ENCODE measurements at places on chromosomes 7 and 10.

- DNase-seq = no peak
Measured at GRCh38 chr7:11217848-11218565, 244.3 kb downstream of the PHF14 start.

DNA sequence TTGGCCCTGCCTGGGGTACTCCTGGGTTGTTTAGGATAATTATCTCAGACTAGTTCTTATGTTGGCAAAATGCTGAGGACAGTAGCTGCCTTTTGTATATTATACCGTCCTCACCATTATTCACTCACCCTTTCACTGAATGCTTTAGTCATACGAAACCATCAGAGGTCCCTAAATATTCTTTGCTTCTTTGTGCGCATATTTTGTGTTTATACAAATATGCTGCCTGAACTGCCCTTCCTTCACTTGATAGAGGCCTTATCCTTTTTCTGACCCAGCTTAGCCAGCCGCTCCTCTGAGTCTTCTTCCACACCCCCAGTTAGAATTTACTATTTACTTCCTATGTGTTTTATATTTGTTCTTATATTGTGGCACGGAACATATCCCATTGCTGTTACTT is 70.2 kb upstream of the OSBPL3 start:
- no peak for DNase-seq

DNA sequence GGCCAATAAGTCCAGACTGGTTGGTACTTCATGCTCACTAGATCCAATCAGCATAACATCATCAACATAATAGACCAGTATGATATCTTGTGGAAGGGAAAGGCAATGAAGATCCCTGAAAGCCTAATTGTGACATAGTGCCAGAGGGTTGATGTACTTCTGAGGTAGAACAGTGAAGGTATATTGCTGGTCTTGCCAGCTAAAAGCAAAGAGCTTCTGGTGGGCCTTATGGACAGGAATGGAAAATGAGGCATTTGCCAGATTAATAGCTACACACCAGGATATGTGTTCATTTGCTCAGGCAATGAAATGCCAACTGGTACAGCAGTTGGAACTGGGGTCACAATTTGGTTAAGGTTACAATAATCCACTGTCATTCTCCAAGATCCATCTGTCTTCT is 156.4 kb downstream of the HTR7 start:
- no peak for DNase-seq

DNA sequence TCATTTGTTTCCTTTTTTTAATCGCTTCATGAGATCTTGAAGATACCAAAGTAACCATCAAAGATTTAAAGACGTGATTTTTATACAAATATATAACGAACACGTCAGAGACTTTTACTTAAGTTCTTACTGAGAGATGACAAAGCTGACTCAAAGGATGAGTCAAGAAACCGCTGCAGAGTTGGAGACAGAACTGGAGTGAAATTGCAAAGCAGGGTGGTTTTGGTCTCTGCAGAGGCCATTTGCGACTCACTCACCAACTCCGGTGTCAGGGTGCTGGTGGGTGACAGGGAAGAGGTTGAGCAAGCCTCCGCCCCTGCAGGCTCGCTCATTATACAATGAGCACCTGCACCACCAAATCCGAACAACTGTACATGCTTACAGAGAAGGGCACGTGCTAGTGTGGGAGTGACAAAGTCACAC is 75.2 kb downstream of the DNAJB6 start:
- peak; percentile 74 for DNase-seq

- DNase-seq = no peak
Measured at GRCh38 chr10:124349996-124350280, 68.8 kb downstream of the OAT start.

DNA sequence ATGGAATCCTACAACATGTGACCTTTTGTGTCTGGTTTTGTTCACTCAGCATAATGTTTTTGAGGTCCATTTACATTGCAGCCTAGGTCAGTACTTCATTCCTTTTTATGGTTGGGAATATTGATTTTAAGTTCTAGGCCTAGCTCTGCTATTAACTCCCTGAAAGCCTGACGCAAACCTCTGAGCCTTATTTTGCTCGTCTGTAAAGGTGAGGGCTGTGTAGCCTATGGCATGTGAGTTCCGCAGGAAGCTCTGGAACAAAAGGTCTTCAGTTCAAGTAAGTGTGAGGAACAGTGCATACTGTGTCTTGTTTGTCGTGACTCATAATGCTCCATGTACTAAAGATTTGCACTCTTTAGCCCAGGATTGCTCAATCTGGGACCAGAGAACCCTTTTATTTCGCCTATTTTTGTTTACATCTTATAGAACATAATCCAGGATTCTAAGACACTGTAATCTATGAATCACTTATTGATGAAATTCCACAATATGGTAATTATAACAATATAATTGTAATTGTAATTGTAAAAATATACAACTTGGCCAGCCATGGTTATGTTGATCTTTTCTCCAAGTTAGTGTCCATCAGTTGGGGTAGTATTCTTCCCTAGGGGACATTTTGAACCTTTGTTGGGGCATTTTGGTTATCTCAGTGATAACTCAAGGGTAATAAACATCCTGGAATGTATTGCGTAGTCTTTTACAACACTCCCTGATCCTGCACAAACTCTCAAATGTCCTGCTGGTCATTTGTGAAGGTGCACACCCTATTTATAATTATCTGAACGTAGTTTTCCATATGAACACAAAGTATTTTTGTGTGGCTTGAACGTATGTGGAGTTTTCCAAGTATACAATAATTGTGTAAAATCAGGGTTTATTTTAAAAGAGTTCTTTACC is 184.7 kb downstream of the VTI1A start:
- no peak for DNase-seq

GRCh38 chr7:103594186-103594585 is 148.2 kb upstream of the SLC26A5 start:
- no peak for DNase-seq

DNA sequence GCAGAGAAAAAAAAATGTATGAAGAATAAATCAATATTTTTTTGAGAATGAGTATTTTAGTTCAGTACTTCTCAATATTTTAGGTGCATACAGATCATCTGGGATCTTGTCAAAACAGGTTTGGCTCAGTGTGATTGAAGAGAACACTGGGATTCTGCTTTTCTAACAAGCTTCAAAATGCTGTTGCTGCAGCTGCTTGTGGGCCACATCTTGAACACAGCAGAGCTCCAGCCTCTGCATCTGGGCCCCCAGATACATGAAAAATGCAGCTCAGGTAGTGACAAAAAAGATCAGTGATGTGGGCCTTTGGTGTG is 1177.1 kb upstream of the C7orf33 start:
- peak; percentile 11 for DNase-seq

GRCh38 chr10:95988702-95989101 is 54.7 kb upstream of the CCNJ start:
- no peak for DNase-seq

GRCh38 chr10:122876467-122876855 is 2.9 kb downstream of the FAM24B start:
- DNase-seq = no peak

DNA sequence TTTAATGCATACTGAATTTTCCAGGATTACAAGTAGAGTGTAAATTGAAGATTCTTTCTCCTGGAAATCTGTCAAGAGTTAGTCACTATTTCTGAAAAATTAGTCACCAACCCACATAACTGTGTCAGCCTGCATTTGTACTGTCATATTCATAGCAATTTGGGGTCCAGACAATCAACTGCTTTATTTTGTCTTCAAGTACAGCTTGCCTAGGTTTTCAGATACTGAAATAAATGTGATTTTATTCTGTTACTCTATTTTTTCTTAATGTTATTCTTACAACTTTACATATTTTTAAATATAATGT is 55.1 kb downstream of the CUBN start:
- DNase-seq = peak; percentile 67

DNA sequence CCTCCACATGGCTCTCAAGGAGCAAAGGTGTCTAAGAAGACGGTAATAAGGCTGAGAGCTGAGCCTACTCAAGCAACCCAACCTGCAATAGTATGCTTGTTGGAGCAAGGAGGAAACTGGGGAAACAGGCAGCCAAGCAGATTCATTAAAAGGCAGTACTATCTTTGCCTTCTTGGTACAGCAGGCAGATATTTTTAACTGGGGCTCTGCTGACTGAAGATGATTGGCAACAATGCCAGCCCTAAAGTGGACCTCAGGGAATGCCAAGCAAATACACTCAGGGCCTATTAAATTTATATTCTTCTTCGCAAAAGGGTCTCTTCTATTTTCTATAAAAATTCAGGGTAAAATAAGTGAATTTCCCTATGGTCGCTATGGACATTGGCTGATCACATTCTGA is 109.4 kb upstream of the PCGF5 start:
- no peak for DNase-seq
